Kidney (tissue), 22 donors: ENCODE measurements at places on chromosomes 6 and 20.

GRCh38 chr6:90286884-90287488 is 9.7 kb downstream of the BACH2 start:
- H3K4me3 ChIP-seq: no peak overlapping the region
- no peaks in the 10 kb centered on the region for H3K36me3 ChIP-seq
- H3K4me1 ChIP-seq: peaks cover 13% of the 10 kb centered on the region
- DNase-seq: no peak
- H3K27me3 ChIP-seq: no peaks in the 10 kb centered on the region

DNA sequence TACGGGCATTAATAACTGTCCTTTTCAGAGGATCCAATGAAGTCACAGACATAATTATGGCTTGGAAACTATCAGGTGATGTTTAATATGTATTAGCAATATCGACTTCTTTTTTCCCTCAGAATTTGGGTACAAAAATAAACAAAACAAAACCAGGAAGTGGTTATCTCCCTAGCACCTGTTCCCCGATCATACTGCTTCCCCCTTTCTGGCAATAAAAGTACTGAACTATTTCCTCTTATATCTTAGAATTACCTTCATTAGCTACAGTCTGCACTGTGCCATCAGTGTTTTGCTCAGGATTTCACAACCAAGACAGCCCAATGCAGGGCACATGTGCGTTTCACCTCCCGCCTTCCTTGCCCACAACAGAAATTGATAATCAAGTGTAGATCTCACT is 216.9 kb upstream of the BTBD3 start:
- H3K4me3 ChIP-seq: no peak overlapping the region
- H3K4me1 ChIP-seq: no peaks in the 10 kb centered on the region
- DNase-seq: no peak
- H3K27ac ChIP-seq: no peak overlapping the region
- no peaks in the 10 kb centered on the region for H3K36me3 ChIP-seq
- H3K27me3 ChIP-seq: no peaks in the 10 kb centered on the region

- no peak overlapping the region for H3K4me3 ChIP-seq
- no peaks in the 10 kb centered on the region for H3K4me1 ChIP-seq
- no peak for DNase-seq
- no peaks in the 10 kb centered on the region for H3K27me3 ChIP-seq
These were observed 50.0 kb upstream of the ESR1 start for GRCh38 chr6:151757506-151757955.

- H3K4me1 ChIP-seq: no peaks in the 10 kb centered on the region
- no peak for DNase-seq
- no peak overlapping the region for H3K27ac ChIP-seq
- no peak overlapping the region for H3K4me3 ChIP-seq
- no peaks in the 10 kb centered on the region for H3K36me3 ChIP-seq
These were observed 474.0 kb upstream of the GJE1 start for GRCh38 chr6:141658696-141659095.

DNA sequence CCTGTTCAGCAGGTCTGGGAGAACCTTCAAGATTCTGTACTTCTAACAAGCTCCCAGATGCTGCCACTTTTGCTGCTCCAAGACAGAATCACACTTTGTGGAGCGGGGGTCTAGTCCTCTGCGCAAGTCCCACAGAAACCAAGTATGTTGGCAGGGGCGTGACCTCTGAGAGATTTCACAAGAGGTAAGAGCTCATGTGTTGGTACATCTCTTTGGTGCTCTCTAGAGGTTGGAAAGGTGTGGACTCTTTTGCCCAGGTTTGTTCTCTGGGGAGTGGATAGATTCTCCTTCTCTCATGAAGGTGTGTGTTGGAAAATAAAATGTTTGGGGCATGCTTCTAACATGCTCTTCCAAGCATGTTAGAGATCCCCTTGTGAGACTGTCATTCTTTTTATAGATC is 340.9 kb upstream of the IRAK1BP1 start:
- H3K36me3 ChIP-seq: no peaks in the 10 kb centered on the region
- no peak overlapping the region for H3K27ac ChIP-seq
- no peak for DNase-seq

GRCh38 chr20:16661756-16662155 is 68.1 kb upstream of the SNRPB2 start:
- H3K36me3 ChIP-seq: no peaks in the 10 kb centered on the region
- H3K4me1 ChIP-seq: no peaks in the 10 kb centered on the region
- no peaks in the 10 kb centered on the region for H3K27me3 ChIP-seq
- no peak overlapping the region for H3K27ac ChIP-seq
- no peak for DNase-seq
- no peak overlapping the region for H3K4me3 ChIP-seq

- no peaks in the 10 kb centered on the region for H3K36me3 ChIP-seq
- H3K4me1 ChIP-seq: peaks cover 3% of the 10 kb centered on the region
- no peaks in the 10 kb centered on the region for H3K27me3 ChIP-seq
- H3K27ac ChIP-seq: no peak overlapping the region
- DNase-seq: no peak
- no peak overlapping the region for H3K4me3 ChIP-seq
These were observed 28.5 kb upstream of the SCUBE3 start for GRCh38 chr6:35185302-35185681.

GRCh38 chr20:22106308-22106938 is 401.0 kb downstream of the PAX1 start:
- H3K27me3 ChIP-seq: no peaks in the 10 kb centered on the region
- peak; percentile 63 for DNase-seq
- H3K4me1 ChIP-seq: no peaks in the 10 kb centered on the region
- no peak overlapping the region for H3K27ac ChIP-seq
- H3K36me3 ChIP-seq: no peaks in the 10 kb centered on the region
- no peak overlapping the region for H3K4me3 ChIP-seq

DNA sequence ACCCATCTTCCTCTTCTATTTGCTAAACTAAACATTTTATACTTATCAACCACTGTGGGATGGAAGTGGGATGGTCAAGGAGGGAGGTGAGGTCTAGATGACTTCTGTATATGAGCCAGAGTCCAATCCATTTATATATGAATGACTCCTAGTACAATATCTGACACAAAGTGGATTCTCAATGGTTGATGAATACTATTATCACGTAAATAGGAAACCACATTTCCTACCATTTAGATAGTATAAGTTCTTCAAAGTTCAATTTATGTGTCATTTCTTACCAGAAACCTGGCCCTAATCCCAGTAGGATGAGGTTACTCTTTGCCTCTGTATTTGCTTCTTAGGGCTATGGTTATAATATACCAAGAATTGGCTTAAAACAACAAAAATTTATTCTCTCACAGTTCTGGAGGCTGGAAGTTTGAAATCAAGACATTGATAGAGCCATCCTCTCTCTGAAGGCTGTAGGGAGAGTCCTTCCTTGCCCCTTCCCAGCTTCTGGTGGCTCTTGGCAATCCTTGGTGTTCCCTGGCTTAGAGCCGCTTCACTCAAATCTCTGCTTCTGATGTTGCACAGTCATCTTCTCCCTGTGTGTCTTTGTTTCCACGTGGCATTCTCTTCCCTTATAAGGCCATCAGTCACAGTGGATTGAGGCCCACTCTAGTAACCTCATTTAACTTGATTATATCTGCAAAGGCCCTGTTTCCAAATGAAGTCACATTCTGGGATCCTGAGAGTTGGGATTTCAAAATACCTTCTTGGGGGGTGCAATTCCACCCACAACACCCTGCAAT is 41.0 kb upstream of the RAB23 start:
- DNase-seq: no peak
- H3K4me1 ChIP-seq: no peaks in the 10 kb centered on the region
- H3K27me3 ChIP-seq: no peaks in the 10 kb centered on the region
- no peaks in the 10 kb centered on the region for H3K36me3 ChIP-seq
- no peak overlapping the region for H3K4me3 ChIP-seq

DNA sequence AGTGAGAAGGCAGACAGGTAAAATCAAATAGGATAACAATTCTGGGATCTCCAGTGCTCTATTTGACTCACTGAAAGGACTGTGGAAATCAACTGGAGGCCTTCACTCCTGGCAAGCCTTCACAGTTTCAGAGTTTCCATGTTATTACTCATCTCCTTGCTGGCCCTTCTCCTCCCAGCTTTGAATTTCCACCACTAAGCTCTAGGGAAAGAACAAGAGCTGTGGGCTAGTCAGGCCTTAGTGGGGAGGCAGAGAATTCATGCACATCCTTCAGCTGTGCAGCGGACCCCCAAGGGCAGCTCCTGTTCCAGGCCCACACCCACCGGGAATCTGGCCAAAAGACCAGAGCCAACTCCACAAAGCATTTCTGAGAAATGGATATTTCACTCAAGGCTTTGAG is 26.0 kb downstream of the MYLIP start:
- H3K4me3 ChIP-seq: no peak overlapping the region
- no peak overlapping the region for H3K27ac ChIP-seq
- H3K27me3 ChIP-seq: no peaks in the 10 kb centered on the region

- H3K36me3 ChIP-seq: no peaks in the 10 kb centered on the region
- H3K27me3 ChIP-seq: no peaks in the 10 kb centered on the region
These were observed 19.5 kb downstream of the PHACTR2 start for GRCh38 chr6:143697076-143697800.

GRCh38 chr20:32968478-32969241 is 35.6 kb downstream of the SUN5 start:
- no peaks in the 10 kb centered on the region for H3K36me3 ChIP-seq
- no peak overlapping the region for H3K27ac ChIP-seq
- DNase-seq: no peak
- H3K4me3 ChIP-seq: no peak overlapping the region
- H3K4me1 ChIP-seq: no peaks in the 10 kb centered on the region

- H3K27ac ChIP-seq: no peak overlapping the region
- no peaks in the 10 kb centered on the region for H3K27me3 ChIP-seq
- H3K4me1 ChIP-seq: peaks cover 5% of the 10 kb centered on the region
- DNase-seq: no peak
These were observed 179.8 kb downstream of the FOXA2 start for GRCh38 chr20:22404419-22405170.
